EL (cell line): ENCODE measurements at places on chromosomes 12 and 14.

DNA sequence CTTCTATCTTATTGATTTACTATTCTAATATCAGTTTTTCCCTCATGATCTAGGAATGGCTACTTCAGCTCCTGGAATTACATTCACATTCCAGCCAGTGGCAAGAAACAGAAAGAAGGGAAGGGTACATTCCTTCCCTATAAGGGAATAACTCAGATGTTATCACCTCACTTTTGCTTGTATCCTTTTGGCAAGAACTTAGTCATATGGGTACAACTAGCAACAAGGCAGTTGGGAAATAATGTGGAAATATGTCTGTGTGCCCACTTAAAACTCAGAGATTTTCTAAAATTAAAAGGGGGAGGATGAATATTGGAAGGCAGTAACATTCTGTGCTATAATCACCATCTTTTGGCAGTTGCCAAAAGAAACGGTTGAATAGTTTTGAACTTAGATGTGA is 85.6 kb downstream of the MSRB3 start:
- DNase-seq = peak; percentile 67

- DNase-seq = no peak
Observed at GRCh38 chr12:4994622-4995021, 49.1 kb upstream of the KCNA5 start.

GRCh38 chr12:46342562-46343033 is 30.0 kb downstream of the SLC38A2 start:
- DNase-seq = peak; percentile 53

GRCh38 chr12:23204933-23205778 is 580.2 kb downstream of the ETNK1 start:
- peak; percentile 35 for DNase-seq

GRCh38 chr14:30999038-30999773 is 26.2 kb upstream of the AP4S1 start:
- no peak for DNase-seq

GRCh38 chr12:57461276-57461916 is 1.8 kb downstream of the GLI1 start:
- peak; percentile 73 for DNase-seq

- no peak for DNase-seq
Observed at GRCh38 chr14:61567838-61568571, 127.3 kb upstream of the HIF1A start.

DNA sequence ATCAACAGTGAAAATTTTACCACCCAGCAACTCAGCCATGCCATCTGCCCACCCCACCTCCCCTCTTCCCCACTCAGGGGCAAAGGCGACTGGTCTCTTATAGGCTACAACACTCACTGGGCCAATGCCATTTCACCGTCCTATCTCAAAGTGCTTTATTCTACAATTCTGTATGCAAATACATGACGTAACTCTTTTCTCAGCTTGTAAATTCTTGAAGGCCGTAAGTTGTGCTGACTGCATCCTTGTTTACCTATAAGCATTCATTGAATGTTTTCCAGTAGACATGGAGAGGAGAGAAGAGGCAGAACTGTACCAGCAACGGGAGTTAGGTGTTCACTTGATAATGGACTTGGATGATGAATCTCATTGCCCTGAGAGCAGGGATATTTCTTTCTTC is 15.6 kb downstream of the BCL2L14 start:
- no peak for DNase-seq

- no peak for DNase-seq
Observed at GRCh38 chr12:130110914-130111313, 51.4 kb upstream of the FZD10 start.

GRCh38 chr12:116002890-116003536 is 274.5 kb downstream of the MED13L start:
- no peak for DNase-seq

DNA sequence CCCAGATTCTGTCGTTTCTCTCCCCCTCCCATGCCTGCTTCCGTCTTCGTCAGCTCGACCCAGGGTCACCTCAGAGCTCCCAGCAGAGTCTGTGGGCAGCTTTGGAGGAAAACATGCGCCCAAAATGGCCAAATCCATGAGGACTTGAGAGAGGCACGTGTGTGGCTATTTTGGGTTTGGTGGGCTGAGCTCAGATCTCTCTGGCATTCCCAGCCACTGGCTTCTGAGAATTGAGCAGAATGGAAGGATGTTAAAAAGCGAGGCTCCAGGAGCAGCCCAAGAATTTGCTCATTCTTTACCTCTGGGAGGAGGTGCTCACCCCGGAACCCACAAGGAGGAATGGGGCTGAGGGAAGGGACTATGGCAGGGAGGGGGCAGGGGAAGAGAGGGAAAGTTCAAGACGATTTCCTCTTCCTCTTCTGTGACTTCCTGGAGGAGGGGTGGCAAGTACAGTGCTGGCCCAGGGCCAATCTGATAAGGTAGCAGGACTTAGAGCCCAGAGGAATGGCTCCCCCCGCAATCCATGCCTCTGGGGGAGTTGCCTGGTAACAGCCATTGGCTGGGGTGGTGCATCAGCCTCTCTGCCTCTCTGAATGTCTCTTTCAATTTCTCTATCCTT is 20.1 kb downstream of the TSPAN9 start:
- DNase-seq = no peak

- no peak for DNase-seq
Observed at GRCh38 chr12:89154743-89155499, 197.4 kb downstream of the DUSP6 start.

GRCh38 chr14:103329401-103330347 is 4.4 kb upstream of the EIF5 start:
- DNase-seq = no peak

GRCh38 chr14:104297313-104297704 is 158.9 kb downstream of the KIF26A start:
- no peak for DNase-seq

- no peak for DNase-seq
Observed at GRCh38 chr14:21771671-21772070, 98.1 kb upstream of the OR4E1 start.

DNA sequence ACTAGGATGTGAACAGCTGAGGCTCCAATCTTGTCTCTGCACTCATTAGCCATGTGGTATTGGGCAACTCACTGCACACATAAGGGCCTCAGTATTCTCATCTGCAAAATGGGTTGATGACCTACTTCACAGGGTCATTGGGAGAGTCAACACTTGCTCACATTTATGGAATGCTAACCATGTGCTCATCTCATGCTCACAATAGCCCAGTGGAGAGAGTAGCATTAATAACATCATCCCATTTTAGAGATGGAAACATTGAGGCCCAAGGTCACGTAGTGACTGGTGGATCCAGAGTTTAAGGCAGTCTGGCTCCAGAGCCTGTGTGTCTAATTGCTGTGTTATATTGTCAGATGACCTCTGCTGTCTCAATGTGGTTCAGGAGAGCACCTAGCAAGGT is 270.2 kb upstream of the SRRM4 start:
- DNase-seq = no peak

GRCh38 chr12:75432924-75433323 is 42.0 kb downstream of the GLIPR1L2 start:
- DNase-seq = no peak

DNA sequence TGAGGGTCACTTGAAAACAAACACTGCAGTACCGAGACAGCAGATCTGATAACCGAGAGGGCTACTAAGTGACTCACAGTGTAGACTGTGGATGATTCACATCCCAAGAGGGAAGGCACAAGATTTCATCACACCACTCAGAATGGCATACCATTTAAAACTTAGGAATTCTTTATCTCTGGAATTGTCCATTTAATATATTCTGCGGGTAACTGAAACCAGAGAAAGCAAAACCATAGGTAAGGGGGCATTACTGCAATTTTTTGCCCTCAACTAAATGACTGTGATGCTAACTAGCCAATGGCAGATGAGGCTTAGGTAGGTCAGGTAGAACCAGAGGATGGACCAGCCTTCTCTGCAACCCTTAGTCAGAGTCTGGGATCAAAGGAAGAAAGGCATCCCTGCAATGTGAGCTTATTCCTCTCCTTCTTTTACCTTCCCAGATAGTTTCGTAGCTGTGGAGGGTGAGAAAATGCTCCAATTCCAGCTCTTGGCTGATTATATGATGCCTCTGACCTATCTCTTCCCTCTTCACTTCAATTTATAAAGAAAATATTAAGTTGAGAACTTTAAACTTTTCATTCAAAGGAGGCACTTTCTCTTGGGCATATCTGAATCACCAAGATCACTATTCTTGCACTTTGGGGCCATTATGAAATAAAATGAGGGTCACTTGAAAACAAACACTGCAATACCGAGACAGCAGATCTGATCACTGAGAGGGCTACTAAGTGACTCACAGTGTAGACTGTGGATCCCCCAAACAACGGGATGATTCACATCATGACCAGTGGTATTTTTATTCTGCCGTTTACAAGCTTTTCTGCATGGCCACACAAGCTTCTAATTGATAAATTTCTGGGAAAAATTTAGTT is 6.8 kb downstream of the ART4 start:
- DNase-seq = peak; percentile 88

- DNase-seq = peak; percentile 86
Observed at GRCh38 chr12:58540480-58541299, 379.6 kb downstream of the LRIG3 start.

DNA sequence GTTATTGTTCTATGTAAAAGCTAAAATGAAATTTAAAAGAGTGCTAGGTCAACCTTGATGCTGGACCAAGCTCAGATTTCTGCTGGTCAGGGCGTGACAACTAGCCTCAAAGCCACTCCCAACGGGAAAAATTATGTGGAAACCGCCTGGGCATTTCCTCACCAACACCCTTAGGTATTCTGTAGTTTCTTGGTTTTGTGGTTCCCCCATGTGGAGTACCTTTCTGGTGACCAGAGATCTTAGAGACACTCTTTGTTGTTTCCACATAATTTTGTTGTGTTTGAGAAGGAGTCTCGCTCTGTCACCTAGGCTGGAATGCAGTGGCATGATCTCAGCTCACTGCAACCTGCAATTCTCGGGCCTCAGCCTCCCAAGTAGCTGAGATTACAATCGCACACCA is 119.9 kb downstream of the DENND5B start:
- DNase-seq = no peak

- no peak for DNase-seq
Observed at GRCh38 chr12:18551106-18551505, 186.7 kb downstream of the PLCZ1 start.

GRCh38 chr14:103188810-103189480 is 65.7 kb downstream of the TNFAIP2 start:
- peak; percentile 41 for DNase-seq

DNA sequence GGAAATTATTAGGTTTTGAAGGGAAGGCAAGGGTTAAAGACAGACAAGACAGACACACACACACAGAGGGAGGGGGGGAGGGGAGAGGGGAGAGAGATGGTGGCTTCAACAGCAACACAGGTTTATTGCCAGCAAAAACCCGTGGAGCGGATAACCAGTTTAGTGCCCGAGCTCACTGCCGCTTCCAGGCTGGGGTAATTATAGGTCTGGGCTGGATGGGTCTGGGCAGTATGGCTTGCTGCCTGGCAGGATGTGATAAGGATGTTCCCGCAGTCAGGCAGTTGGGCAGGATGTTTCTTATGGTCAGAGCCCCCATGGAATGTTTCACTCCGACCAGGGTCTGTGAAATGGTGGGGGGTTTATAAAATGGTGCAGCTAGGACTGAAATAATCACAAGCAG is 4.4 kb upstream of the TDRD9 start:
- no peak for DNase-seq

GRCh38 chr12:28830491-28830890 is 318.6 kb upstream of the FAR2 start:
- DNase-seq = no peak

DNA sequence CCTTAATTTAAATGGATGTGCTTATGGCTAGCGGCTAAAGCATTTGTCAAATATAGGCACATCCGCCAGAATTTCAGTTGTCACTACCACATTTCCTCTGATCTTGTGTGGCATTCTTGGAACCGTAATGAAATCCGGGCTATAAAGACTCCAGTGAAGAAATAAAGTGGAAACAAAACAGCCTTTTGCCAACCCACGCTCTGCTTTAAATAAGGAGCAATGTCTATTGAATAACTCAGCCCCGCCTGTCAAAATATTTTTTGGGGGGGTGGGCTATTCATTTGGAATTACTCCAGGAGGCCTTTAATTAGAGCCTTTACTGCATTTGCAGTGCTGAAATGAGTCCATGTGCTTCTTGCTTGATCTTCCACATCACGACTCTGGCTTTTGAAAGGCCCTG is 179.6 kb upstream of the RPH3A start:
- no peak for DNase-seq

- DNase-seq = no peak
Observed at GRCh38 chr12:1369460-1369859, 224.9 kb downstream of the FBXL14 start.

GRCh38 chr12:84599539-84599938 is 313.1 kb downstream of the SLC6A15 start:
- peak; percentile 43 for DNase-seq

DNA sequence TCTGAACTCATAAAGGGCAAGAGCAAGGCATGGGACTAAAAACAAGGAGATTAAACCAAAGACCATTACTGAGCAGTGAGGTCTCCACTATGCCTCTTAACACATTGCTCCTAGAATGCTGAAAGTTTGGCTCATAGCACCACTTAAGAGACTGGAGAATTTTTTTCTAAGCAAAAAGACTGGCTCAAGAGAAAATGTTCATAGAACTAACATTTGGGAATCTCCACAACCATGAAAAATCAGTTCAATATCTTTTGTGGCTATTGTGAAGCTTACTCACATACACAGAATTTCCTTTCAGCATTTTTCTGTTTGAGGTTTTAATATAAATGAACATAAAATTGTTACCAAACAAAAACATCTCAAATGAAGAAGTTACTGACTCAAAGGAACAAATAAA is 255.8 kb downstream of the CCDC91 start:
- peak; percentile 2 for DNase-seq

DNA sequence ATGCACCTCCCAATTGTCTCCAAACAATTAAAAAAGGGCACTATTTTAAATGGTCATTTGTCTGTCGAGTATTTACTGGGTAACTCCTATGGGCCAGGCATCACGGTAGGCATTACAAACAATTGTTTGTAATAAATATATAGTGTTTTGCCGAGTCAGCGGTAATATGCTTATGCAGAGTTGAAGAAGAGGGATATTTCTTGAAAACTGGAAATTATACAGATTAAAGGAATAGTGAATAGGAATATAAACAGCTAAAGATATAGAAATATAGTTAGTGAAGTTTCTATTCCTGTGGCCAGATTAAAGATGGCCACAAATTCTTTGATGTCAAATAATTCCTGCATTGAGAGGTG is 13.5 kb upstream of the CRADD start:
- DNase-seq = no peak

GRCh38 chr12:94534774-94535509 is 75.3 kb upstream of the CEP83 start:
- DNase-seq = no peak

- no peak for DNase-seq
Observed at GRCh38 chr12:104873374-104873773, 84.7 kb downstream of the SLC41A2 start.

- DNase-seq = peak; percentile 60
Observed at GRCh38 chr14:61643555-61643954, 51.8 kb upstream of the HIF1A start.

DNA sequence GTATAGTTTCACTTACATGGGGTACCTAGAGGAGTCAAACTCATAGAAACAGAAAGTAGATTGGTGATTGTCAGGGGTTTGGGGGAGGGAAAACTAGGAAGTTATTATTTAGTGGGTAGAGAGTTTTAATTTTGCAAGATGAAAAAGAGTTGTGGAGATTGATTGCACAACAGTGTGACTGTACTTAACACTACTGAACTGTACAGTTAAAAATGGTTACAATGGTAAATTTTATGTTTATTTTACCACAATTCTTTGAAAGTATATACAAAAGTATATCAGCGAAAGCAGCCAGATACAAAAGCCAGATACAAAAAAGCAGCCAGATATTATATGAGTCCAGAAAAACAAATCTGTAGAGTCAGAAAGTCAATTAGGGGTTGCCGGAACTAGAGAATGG is 247.6 kb downstream of the IPO8 start:
- DNase-seq = no peak
